ENCODE measurements at places on chromosomes 2 and 18.

GRCh38 chr2:239359196-239359912, 41.5 kb downstream of the HDAC4 start:
- no peak for DNase-seq

- DNase-seq, result no peak
Measured at GRCh38 chr18:53521068-53521467, 703.4 kb downstream of the MBD2 start.

DNA sequence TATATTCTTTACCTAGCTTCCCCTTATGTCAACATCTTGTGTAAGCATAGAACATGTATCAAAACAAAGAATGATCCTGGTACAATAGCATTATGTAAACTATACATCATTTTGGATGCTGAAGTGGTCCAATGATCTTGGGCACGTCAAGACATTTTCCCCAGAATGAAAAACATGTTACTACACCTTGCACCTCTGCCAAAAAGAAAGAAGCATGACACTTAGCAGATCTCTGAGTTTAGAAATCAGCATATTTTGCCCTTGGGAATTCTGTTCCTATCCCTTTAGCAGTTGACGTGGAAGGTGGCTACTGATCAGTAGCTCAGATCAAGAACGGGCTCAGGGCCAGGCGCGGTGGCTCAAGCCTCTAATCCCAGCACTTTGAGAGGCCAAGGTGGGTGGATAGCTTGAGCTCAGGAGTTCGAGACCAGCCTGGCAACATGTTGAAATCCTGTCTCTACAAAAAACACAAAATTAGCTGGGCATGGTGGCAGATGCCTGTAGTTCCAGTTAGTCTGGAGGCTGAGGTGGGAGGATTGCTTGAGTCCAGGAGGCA, 1.7 kb upstream of the LCLAT1 start:
- no peak for DNase-seq

GRCh38 chr2:128812183-128812940, 493.7 kb upstream of the HS6ST1 start:
- DNase-seq, result no peak

DNA sequence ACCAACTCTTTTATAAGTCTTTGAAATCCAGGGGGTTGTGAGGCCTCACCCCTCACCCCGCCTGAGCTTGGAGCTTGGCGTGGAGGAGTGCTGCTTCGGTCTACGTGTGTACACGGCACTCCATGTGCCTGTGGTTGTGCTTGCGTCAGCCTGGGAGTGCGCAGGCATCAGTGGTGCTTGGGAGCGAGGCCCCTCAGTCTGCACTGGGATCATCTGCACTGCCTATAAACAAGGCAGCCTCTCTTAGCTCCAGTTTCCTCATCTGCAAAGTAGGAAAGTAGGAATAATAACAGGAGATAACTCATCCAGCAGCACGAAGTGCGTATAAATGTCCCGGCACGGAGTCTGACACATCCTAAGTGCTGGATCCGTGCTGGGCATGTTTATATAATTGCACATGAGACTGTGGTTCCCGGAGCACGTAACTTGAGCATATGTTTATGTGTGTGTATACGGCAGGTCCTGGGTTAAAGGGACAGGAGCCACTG, 1.2 kb downstream of the GYPC start:
- no peak for DNase-seq

DNA sequence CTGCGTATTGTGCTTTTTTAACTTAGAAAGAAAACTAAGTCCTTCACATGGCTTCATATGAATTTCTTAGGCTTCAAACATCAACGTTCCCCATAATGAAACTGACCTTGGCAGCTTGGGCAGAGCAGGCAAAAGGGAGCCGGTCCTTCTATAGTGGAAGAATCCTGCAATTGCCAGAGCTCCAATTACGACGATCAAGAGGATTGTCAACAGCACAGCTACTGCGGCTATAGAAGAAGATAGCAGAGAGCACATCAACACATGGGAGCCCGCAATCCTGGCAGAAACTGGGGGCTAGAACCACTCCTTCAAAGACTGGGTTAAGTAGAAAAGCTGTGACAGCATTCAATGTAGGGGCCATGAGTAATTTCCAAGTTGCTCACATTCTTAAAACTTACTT, 69.8 kb downstream of the DHRS9 start:
- DNase-seq, result no peak

GRCh38 chr18:23718243-23718720, 29.0 kb downstream of the LAMA3 start:
- no peak for DNase-seq
